ENCODE measurements at places on chromosomes 6 and 20.

- DNase-seq: peak; percentile 34
Measured at GRCh38 chr6:119348096-119348747, 1.3 kb downstream of the MAN1A1 start.

- no peak for DNase-seq
Measured at GRCh38 chr20:36175016-36175415, 20.5 kb downstream of the EPB41L1 start.

- DNase-seq: no peak
Measured at GRCh38 chr20:32449890-32450401, 91.8 kb downstream of the ASXL1 start.

DNA sequence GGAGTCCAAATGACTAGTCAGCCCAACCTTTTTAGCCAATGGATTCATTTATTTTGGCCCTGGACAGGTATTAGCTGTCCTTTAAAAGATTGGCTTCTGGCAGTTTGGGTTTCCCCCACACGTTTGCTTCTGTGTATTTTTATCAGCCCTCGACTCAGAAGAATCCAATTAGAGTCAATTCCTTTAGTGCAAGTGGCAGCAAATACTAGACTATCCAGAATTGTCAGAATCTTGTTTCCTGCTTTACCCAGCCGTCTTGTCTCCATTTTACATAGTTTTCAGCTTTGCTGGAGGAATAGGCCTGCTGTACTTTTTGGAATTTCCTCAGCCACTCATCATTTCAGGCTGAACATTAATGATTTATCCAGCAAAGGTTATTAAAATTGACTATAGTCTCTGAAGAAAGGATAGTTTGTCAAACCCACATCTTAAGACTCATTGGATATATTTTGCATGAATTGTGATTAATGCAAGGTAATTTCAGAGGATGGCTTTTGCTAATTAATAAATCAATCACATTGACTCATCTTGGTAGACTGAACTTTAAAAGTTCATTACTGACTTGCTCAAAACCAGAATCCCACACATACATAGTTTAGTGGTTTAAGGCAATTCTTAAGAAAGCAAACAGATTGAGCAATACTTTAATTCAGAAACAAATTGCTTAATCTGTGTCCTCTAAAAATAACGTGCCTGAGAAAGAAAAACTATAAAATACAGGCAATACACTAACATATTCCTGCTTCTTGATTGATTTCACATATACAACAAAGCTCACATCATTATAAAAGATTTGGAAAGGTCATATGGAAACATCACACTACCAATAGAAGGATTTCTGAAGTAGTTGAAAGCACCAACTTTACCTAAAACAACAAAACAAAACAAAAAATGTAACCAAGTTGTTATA, 62.9 kb upstream of the ZNF217 start:
- no peak for DNase-seq

DNA sequence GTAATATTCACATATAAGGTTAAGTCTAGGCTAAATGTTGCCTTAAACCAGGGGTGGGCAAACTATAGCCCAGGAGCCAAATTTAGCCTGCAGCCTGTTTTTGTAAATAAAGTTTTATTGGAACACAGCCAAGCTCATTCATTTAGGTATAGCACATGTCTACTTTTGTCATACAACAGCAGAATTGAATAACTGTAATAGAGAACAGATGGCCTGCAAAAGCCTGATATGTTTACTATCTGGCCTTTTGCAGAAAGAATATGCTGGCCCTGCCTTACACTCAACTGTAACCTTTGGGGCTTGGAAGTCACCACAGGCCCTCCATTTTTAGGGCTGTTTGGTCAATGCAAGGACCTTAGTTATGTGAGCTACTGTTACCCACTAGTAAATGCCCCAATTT, 17.7 kb upstream of the BCLAF1 start:
- DNase-seq: no peak

GRCh38 chr20:37838769-37839431, 64.0 kb upstream of the VSTM2L start:
- no peak for DNase-seq

DNA sequence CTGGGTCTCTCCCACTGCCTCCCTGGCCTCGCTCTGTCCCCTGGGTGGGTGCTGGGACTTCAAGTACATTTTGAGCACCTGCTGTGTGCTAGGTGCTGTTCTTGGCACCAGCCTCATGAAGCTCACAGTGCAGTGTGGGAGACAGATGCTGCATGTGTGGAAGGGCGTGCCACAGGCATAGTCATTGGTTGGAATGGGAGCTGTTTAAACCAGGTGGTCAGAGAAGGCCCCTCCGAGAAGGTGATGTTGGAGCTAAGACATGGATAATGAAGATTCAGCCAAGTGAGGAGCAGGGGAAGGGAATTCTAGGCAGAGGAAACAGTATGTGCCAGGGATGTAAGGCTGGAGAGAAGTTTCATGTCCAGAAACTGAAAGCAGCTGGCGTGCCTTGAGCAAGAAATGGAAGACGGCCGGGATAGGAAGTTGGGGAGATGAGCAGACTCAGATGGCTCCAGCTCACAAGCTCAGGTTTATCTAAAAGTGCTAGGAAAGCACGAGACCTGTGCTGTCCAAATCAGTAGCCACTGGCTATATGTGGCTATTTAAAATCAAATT, 9.9 kb downstream of the LPIN3 start:
- DNase-seq: no peak

- no peak for DNase-seq
Measured at GRCh38 chr6:13267142-13267651, 61.1 kb downstream of the TBC1D7 start.

GRCh38 chr6:38603496-38603895, 36.2 kb downstream of the BTBD9 start:
- DNase-seq: no peak
